ENCODE measurements at places on chromosomes 6 and 20.
A peak's percentile ranks its signal among the peaks of the same experiment; 100 is the strongest.

DNA sequence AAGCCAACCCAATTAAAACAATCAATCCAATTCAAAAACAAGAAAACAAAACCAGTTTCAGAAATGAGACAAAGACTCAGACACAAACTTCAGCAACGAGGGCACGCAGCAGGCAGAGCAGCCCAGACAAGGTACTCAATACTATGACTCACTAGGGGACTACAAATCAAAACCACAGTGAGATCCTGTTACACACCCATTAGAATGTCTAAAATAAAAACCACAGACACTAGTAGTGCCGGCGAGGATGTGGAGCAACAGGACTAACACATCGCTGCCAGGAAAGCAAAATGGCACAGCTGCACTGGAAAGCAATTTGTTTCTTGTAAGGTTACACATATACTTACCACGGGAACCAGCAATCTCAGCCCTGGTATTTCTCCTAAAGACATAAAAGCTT, 28.4 kb upstream of the MAS1L start:
- peak; percentile 45 for DNase-seq

DNA sequence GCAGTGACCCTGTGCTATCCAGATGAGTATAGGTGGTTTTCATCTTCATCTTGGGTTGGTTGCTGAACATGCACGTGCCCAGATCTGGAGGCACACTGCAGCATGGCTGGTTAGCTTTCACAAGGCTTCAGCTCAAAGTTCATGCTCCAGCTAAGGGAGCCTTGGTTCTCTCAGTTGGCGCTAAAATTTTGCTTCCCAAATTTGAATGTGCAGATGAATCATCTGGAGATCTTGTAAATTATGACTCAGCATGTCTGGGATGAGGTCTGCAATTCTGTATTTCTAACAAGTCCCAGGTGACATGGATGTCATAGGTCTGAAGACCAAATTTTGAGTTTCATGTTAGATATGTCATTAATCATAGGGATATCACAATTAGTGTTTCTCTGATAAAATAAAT, 230.8 kb downstream of the FOXA2 start:
- DNase-seq, result no peak

GRCh38 chr6:7119272-7119801, 11.6 kb downstream of the RREB1 start:
- DNase-seq, result no peak

DNA sequence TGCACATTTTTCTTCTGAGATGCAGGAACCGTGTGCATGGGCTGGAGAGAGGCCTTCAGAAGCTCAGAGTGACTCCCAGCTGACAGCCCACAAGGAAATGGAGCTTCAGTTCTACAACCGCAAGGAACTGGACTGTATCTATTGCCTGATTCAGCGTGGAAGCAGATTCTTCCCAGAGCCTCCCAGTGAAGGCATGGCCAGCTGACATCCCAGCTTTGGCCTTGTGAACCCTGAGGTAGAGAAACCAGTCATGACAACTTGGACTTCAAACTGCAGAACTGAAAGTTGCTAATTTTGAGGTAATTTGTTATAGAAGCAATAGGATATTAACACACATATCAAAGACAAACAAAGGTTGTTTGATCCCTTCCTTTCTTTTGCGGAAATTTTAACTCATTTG, 94.3 kb upstream of the NOX3 start:
- DNase-seq, result no peak

- peak; percentile 54 for DNase-seq
Measured at GRCh38 chr6:33812669-33813068, 8.9 kb upstream of the MLN start.

DNA sequence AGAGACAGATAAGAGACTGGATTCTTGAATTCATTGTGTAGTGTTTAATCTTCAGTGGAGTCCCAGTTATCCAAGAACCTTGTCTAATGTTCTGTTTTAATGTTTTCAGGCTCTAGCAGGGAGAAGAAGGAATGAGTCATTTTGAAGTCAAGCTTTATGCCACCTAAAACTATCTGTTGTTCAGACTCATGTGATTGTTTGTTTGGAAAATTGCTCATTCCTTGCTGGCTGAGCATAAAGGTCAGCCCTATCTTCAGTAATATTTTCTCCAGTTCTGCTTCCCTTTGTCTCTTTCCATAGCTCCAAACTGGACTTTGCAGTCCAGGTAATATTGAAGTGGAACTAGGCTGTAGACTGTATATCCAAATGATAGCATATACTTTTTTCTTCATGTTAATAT, 34.2 kb downstream of the CLVS2 start:
- no peak for DNase-seq

- no peak for DNase-seq
Measured at GRCh38 chr20:15763366-15763765, 809.9 kb downstream of the KIF16B start.

DNA sequence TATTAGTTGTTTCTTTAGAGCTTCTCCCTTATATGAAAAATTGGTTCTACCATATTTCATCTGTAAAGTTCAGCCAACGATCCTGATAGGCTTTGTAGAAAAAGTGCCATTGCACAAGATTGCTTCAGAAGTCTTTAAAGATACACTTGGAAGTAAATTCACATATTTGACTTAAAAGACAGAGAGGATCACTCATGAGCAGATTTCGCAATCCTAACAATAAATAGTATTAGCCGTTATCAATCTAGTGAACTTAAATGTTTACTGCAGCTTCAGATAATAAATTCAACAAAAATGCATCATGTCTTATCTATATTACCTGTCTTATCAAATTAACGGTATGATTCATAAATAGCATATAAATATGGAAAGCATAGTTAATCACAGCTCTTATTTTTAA, 8.7 kb upstream of the SLC17A4 start:
- DNase-seq, result no peak

DNA sequence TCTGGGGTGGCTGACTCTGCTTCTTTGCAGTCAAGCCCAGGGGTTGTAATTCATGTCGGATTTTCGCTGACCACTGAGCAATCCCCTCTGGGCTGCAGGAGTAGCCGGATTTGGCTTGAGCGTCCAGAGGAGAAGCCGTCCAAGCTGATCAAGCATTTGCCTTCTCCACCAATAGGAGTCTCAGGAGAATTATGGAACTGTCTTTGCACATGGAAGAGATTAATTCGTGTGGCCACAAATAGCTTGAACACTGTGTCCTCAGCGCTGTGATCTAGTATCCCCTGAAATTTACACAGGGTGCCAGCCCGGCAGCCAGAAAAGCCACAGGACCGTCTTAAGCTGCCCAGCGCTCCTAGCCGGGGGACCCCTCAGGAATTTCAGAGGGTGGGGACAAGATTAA, 37.1 kb downstream of the EYA2 start:
- no peak for DNase-seq

- DNase-seq, result no peak
Measured at GRCh38 chr6:10184371-10185227, 230.3 kb downstream of the TFAP2A start.

DNA sequence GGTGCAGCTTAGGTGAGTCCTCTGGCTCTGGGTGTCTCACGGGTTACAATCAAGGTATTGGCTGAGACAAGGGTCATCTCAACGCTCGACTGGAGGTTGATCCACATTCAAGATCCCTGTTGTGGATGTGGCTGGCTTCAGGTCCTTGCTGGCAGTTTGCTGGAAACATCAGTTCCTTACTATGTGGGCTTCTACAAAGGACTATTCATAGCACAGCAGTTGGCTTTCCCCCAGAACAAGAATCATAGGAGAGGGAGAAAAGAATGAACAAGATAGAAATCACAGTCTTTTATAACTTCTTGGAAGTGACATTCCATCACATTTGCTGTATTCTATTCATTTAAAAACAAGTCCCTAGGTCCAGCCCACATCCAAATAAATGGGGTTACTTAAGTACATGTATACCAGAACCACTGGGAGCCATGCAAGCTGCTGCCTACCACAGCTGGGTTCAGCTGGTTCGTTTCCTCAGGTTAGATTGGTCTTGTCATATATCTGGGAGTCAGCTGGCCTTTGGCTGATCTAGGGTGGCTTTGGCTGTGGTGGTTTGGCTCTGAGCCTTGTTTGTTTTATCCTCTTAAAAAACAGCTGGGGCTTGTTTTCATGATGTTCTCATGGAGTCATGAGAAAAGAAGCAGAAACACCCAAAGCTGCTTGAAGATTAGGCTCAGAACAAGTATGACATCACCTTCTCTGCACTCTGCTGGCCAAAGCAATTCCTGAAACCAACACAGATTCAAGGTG, 433.2 kb upstream of the SPTLC3 start:
- no peak for DNase-seq

GRCh38 chr6:39243809-39244208, 14.5 kb upstream of the KCNK5 start:
- no peak for DNase-seq

GRCh38 chr20:14785065-14785743, 447.8 kb upstream of the FLRT3 start:
- DNase-seq, result no peak

- DNase-seq, result no peak
Measured at GRCh38 chr6:1621070-1621701, 11.5 kb downstream of the FOXC1 start.

DNA sequence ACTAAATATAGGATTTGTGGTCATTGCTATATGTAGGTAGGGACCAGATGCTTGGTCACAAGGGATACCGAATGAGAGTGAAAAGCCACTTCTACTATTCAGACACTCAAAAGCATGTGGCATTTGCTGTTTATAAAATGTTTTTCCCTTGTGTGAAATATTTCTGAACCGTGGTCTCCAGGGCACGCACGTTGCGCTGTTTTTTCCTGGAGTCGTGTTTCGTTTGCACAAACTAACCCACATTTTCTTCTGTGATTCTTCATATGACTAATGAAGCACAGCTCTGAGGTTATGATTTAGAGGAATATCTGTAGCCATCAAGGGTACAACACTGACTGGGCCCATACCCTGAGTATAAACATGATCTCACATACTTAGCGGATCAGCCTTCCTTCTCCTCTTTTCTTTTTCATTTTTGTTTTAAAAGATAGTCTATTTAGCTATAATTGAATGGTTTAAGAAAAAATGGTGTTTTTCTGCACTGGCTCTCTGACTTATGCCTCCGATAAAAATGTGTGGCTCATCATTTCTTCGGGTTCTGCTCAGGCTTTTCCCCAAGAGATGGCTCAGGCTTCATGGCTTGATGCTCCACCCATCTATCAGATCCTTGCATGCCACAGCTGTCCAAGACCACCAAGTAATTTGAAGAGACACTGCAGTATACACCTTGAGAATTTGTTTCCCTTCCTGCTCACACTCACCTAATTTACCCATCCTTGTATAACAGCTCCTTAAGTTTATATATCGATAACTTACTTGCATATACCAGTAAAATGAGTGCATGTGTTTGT, 59.9 kb upstream of the HBS1L start:
- DNase-seq, result peak; percentile 79

DNA sequence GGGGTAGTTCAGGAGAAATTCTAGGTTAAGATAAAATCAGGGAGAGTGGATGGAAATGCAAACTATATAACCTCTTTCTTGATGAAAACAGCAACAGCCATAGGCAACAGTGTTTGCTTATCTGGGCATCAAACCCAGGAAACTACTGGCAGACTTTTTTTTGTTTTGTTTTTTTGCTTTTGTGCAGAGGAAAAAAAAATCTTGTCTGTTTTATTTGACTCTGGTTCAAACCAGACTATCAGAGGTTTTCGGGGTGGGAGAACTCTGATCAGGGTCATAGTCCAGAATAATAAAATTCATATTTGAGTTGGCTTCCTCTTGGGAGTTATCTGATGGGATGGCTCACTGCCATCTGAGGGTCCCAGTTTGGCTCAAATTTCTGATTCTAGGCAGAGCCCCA, 88.8 kb upstream of the ZNFX1 start:
- DNase-seq, result no peak

GRCh38 chr6:7684843-7685242, 41.1 kb upstream of the BMP6 start:
- DNase-seq, result no peak

DNA sequence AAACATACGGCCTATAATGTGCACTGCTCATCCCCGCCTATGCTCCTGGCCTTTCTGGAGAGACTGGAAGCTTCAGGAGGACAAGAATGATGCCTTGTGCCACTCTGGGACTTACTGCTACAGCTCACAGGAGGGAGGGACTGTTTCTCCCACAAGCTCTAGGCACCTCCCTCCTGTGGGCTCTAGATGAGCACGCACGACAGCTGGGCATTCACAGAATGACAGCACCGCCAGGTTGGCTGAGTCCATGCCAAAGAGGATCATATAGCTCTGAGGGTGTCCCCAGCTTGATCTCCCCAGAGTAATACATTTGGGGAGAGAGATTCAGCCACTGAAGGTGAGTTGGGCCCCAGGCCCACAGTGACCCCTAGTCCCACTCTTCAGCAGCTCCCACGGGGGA, 10.1 kb upstream of the PGC start:
- DNase-seq, result no peak

Data from activated CD4-positive, alpha-beta T cell treated with anti-CD3 and anti-CD28 coated beads for 48 hours (primary cell).